T-cell (primary cell): ENCODE measurements at places on chromosomes 11 and 22.
A peak's percentile ranks its signal among the peaks of the same experiment; 100 is the strongest.

- no peak for DNase-seq
Measured at GRCh38 chr11:38173676-38174075, 1575.6 kb upstream of the RAG2 start.

GRCh38 chr22:42303396-42304323 is 33.2 kb upstream of the TCF20 start:
- DNase-seq = no peak

- no peak for DNase-seq
Measured at GRCh38 chr22:23363683-23364082, 183.4 kb downstream of the BCR start.

DNA sequence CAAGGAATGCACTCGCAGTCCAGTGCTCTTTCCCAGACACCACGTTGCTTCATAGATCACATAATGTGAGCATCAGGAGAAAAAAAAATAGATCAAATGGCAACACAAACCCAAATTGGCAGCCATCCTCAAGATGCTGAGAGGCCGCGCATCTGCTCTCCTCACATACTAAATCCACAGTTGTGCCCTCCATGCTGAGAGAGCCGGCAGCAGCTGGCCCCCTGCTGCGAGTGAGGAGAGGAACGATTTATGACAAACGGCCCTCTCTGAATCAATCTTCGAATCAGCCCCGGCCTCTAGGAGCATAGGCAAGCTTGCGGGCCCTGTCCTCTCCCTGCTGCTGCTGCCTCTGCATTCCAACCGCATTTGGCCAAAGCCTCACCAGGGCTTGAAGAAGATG is 159.9 kb upstream of the TENM4 start:
- no peak for DNase-seq

DNA sequence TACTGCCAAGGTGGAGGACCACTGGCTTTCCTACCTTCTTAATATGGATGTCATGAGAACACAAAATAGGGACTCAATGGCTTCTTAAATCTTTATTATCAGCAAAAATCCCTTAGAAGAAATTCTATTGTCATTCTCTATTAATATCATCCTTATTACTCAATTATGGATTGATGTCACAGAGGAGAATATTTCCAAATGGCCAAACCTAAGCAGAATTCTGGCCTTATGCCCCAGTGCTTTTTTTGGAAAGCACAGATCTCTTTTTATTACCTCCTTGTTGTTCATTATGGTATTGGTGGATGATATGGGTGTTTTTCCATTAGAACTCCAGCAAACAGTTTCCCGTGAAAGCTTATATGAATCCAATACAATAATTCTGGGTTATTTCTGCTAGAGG is 9.9 kb downstream of the CRTAM start:
- no peak for DNase-seq

GRCh38 chr22:28375761-28376534 is 303.7 kb downstream of the TTC28 start:
- no peak for DNase-seq

DNA sequence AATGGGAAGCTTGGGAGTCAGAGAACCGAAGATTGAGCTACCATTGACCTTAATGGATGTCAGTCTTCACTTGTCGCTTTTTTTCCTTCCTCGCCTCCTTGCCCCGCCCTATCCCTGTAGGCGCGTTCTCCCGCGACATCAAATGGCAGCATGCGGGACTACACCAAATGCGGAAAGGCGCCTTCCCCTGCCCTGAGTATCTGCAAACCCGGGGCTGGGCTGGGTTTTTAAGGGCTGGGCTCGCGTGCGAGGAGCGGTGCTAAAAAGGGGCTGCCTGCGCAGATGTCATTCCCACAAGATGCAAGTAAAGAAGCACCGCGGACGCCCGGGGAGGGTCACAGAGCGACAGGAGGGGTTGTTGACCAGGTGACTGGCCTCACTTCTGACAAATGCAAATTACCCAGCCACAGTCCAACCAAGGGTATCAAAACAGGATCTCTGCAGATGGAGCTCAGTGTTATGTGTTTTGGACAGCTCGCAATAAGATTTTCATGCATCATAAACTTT is 4.7 kb upstream of the FAM111B start:
- DNase-seq = peak; percentile 40

- no peak for DNase-seq
Measured at GRCh38 chr11:126140926-126141280, 70.5 kb downstream of the RPUSD4 start.

- DNase-seq = no peak
Measured at GRCh38 chr22:47309476-47309875, 547.0 kb downstream of the TBC1D22A start.

DNA sequence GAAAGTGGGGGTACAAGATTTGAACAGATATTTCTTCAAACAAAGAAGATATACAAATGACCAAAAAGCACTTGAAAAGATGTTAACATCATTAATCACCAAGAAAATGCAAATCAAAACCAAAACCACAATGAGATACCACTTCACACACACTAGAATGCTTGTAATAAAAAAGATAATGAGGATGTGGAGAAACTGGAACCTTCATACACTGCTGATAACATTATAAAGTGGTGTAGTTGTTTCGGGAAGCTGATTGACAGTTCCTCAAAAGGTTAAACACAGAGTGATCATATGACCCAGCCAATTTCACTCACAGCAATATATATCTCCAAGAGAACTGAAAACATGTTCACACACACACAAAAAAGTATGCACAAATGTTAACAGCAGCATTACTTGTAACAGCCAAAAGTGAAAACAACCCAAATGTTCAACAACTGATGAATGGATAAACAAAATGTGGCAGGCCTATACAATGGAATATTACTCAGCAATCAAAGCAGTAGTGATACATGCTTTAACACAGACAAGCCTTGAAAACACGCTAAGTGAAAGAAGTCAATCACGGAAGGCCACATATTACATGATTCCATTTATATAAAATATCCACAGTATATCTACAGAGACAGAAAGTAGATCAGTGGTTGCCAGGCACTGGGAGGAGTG is 15.1 kb downstream of the PITPNB start:
- no peak for DNase-seq

DNA sequence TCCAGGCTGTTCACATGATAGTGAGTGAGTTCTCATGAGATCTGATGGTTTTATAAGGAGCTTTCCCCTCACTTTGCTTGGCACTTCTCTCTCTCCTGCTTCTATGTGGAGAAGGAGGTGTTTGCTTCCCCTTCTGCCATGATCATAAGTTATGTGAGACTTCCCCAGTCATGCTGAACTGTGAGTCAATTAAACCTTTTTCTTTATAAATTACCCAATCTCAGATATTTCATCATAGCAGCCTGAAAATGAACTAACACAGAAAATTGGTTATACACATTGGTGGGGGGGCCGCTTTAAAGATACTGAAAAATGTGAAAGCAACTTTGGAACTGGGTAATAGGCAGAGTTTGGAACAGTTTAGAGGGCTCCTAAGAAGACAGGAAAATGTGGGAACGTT is 741.1 kb upstream of the LUZP2 start:
- no peak for DNase-seq

- DNase-seq = no peak
Measured at GRCh38 chr11:11296434-11296833, 56.6 kb downstream of the CSNK2A3 start.

DNA sequence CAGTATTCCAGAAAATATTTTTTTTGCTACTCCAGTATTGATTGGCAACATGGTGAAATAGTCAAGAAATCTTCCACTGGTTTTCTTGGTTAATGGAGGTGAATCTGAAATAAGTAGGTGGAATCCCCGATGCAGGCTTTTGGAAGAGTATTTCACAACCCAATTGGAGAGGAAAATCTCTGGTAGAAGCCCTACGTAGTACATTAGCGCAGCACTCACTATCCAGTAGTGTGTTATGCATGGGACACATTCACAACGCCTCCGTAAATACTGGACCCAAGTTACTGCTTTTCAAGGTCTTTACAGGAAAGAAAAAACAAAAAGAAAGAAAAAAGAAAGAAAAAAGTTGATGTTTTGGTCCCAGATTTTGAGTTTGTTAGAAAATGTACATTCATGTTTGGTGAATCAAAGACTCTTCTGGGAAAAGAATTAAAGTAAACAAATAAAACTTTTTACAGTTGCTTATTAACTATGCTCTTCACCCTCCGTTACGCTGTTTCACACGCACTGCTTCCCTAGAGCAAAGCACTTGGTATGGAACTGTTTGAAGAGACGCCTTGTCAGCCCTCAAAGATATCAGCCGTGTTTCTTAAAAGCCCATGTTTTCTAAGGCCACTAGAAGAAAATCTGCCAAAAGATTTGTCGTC is 170.4 kb upstream of the CTSC start:
- DNase-seq = no peak

DNA sequence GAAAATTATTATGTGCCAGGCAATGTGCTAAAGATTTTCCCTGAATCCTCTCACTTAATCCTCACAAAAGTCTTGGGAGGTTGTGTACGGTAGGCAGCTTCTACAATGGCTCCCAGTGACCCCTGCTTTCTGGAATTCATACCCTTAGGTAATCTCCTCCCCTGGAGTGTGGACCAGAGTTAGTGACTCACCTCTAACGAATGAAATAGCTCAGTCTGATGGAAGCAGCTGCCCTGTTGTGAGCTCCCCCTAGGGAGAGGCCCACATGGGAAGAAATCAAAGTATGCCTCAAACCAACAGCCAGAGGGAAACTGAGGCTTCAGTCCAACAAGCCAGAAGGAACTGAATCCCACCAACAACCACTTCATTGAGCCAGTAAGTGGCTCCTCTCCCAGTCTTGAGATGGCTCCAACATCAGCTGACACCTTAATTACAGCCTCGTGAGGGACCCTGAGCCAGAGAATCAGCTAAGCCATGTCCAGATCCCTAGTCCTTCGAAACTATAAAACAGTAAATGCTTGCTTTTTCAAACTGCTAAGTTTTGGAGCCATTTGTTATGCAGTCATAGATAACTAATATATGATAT is 98.9 kb upstream of the ISX start:
- no peak for DNase-seq

GRCh38 chr11:44223238-44223637 is 86.7 kb downstream of the ALX4 start:
- DNase-seq = no peak

DNA sequence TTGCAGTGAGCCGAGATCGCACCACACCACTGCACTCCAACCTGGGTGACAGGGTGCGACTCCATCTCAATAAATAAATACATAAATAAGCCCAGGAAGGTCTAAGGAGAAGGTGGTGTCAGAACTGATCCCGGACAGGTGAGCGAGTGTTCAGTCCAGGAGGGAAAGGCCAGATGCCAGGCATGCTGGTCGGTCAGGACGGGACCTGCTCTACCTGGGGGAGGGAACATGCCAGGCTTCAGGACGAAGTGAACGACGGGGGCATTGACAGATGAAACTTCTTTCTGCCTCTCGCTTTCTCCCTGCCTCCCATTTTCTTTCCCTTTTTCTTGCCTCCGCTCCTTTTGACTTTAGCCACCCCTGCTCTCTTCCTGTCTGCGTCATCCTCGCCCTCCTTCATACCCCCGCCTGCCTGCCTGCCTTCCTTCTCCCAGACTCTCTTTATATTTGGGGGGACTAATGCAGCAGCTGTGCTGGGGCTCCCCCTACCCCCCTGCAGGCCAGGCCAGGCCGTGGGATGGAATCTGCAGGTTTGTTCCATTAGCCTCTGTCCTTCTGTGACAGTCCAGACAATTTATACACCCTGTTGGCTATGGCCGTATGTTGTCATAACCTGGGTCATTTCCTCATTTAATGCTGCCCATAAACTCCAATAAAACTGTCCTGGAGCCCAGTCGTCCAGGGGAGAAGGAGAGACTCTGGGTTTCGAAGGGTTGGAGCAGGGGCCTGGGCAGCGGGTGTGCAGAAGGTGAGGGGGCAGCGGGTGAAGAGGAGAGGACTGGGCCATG is 209.2 kb upstream of the TBCEL start:
- DNase-seq = no peak

DNA sequence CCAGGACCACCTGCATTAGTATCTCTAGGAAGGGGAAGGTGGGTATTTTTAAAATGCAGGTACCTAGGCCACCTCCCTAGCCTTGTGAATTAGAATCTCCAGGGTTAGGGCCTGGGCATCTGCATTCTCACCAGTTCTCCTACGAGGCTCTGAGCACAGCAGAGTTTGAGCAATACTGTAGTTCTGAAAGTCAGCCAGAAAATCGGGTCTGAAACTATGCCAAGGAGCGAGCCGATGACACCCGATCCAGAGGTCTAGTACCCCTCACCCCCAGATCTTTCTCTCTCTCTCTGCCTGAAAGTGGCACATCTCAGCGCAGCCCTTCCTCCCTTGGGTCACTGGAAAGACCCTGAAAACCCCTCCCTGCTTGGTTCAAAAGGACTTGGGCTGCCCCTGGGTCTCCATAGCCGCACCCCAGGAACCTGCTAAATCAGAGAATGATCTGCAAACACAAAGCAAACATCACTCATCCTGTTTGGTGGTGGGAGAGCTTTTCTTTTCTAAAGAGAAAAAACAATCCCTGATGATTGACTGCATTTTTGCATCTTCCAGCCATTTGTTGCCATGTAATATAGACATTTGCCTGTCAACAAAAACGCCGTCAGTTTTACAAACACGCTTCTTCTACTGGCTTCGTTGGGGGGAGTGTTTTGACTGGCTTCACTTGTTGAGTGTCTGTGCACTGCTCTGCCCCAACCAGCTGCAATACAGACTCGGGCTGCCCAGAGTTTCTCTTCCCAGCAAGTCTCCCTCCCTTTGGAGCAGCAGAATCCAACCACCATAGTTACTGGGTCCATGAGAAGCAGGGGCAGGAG is 229.9 kb downstream of the MN1 start:
- DNase-seq = no peak

DNA sequence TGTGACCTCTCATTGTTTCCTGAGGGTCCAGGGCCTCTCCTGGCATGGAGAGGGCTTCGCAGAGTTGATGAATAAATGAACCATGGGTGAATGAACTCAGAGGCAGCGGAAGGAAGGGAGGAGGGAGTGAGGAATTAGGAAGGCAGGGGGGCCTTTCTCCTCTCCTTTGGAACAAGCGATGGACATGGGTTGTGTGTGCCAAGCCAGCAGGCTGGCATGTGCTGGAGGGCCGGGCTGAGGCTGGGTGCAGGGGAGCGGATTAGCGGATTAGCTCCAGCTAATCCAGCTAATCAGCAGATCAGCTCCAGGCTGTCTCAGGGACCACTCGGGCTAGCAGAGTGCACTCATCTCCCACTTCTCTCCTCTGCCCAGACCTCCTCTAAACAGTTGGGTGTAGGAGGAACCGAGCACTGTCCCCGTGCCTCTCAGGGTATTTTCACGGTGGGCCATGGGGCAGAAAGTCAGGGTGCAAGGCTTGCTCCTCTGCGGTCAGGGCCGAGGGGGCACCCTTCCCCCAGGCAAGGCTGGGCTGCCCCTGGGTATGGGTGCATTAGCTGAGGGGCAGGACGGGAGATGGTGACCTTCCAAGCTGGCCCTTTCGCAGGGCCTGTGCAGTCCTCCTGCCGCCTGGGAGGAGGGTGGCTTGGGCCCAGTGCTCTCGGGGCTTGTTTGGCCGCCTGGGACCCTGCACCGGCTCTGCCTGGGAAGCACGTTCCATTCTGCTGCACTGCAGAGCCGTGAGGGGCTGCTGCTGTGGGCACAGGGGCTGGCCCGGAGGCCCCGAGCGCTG is 120.3 kb upstream of the B3GAT1 start:
- no peak for DNase-seq

GRCh38 chr11:121793291-121793690 is 322.7 kb downstream of the BLID start:
- no peak for DNase-seq
